ENCODE measurements at places on chromosomes 5 and 9.

DNA sequence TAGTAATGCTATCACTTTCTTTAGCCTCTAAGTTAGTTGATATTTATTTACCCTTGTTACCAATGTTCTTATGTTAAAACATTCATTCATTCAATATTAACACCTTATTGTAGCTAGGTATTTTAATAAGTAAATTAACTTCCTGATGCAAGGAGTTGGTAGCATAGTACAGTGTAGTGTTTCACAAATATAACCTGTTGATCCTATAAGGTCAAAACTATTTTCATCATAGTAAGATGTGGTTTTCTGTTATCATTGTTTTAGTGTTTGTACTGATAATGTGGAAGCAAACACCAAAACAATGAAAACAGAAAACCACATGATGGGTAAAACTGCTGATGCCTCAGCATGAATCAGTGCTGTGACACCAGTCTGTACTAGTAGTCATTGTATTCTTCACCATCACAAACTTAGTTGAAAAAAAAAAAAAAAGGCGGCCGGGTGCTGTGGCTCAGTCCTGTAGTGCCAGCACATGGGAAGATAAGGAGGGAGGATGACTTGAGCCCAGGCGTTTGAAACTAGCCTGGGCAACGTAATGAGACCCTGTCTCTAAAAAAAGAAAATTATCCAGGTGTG, 36.5 kb downstream of the ZCCHC7 start:
- DNase-seq: no peak

- peak; percentile 80 for DNase-seq
These were observed 696 bp downstream of the ZFP62 start for GRCh38 chr5:180860273-180860886.

GRCh38 chr9:96061293-96061987, 185.9 kb downstream of the ERCC6L2 start:
- no peak for DNase-seq

DNA sequence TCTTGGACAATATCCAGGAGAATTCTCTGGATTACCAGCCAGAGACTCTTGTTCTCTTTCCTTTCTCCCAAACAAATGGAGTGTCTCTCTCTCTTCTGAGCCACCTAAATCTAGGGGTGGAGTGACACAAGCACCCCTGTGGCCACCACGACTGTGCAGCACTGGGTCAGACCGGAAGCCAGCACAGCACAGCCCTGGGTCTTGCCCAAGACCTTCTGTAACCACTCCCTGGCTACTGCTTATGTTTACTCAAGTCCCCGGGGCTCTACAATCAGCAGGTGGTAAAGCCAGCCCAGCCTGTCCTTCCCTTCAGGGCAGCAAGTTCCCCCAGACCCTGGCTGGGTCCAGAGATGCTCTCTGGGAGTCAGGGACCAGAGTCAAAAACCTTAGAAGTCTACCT, 110.0 kb upstream of the TUT7 start:
- no peak for DNase-seq

All from RPMI8226 (cell line).